ENCODE measurements at places on chromosomes 5 and 9.

DNA sequence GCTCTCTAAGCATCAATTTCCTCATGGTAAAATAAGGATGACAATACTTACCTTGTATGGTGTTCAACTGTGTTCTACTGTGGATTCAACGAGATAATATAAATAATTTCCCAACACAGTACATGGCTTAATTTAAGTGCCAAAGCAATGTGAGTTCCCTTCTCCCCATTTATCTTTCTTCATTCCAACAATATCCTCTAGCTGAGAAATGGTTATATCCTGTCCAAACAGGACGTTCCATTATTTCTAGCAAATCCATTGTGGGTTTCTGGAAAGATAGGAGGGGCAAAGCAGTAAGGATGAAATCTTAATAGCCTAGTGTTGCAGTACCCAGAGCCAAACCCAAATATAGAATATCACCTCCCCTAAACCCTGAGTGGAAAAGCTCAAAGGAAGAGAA is 22.0 kb downstream of the ABCA1 start:
- no peak for DNase-seq

DNA sequence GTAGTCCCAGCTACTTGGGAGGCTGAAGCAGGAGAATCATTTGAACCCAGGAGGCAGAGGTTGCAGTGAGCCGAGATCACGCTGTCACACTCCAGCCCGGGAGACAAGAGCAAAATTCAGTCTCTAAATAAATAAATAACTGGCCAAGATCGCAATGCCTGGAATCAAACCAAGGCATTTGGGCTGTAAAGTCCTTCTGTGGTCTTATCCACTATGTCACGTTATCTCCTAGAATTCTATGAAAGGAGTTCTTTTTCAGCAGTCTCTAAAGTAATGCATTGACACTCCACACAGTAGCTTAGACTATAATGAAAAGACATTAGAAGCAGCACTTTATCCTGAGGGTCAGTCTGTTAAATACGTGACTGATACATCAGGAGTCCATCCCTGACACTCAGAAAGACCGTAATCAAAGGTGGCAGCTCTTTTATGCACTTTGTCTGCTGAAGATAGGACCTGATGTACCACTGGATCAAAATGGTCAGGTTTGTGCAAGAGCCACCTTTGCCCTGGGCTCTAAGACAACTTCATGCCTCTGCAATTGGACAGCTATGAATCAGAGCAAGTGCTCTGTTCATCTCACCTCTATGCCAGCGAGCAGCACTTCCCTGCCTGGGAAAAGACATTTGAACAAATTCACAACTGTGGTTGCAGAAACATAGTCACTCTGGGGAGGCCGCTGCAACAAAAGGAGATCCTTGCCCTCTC is 31.7 kb upstream of the GNA14 start:
- DNase-seq, result no peak

DNA sequence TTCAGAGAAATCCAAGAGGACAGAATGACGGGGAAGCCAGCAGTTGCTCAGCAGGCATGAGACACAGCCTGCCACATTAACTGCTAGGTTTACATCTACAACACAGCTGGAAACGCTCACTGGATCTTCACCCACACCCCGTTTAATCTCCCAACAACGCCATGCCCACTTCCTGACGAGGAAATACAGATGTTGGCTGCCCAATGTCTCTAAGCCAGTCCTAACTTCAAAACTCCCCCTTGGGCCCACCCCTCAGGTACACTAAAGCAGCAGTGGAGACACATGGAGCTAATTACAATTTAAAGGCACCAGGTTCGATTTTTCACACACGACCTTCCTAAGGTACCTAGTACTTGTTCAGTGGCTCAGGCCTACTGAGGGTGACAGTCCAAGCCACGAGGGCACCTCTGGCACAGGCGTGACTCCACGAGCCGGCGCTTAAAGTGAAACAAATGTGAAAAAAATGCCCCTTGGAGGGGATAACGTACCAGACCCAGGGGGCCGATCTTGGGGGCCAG is 904 bp downstream of the RPL12 start:
- DNase-seq, result no peak

GRCh38 chr5:343461-344401 is 22.2 kb downstream of the AHRR start:
- DNase-seq, result no peak

GRCh38 chr5:149740866-149741459 is 10.9 kb downstream of the PPARGC1B start:
- peak; percentile 7 for DNase-seq

GRCh38 chr5:22521521-22521920 is 331.6 kb downstream of the CDH12 start:
- no peak for DNase-seq

DNA sequence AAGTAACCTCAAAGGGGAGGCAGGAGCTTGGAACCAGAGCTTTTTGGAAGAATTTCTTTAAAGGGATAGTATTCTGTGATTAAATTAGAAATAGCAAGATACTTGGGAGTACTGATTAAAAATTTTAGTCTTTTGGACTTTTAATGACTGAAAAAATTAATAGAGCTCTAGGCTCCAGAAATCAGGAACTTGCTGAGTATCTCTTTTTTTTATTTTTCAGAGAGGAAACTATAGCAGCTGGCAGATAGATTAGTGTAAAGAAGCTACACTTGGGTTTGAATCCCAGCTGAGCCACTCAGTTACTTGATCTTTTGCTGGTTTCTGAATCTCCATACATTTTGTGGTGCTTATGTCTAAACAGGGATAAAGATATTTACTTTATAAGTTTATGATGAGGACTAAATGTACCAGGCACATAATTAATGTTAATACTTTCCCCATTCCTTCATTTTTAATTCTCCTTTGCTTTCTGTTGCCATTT is 94.2 kb upstream of the TNC start:
- DNase-seq, result no peak

GRCh38 chr5:124764992-124765611 is 18.7 kb upstream of the ZNF608 start:
- DNase-seq, result no peak

- DNase-seq, result no peak
These were observed 190.5 kb downstream of the GAS1 start for GRCh38 chr9:86756576-86757381.

All from globus pallidus (tissue), 1 donor.